ENCODE measurements at places on chromosomes 11 and 22.

DNA sequence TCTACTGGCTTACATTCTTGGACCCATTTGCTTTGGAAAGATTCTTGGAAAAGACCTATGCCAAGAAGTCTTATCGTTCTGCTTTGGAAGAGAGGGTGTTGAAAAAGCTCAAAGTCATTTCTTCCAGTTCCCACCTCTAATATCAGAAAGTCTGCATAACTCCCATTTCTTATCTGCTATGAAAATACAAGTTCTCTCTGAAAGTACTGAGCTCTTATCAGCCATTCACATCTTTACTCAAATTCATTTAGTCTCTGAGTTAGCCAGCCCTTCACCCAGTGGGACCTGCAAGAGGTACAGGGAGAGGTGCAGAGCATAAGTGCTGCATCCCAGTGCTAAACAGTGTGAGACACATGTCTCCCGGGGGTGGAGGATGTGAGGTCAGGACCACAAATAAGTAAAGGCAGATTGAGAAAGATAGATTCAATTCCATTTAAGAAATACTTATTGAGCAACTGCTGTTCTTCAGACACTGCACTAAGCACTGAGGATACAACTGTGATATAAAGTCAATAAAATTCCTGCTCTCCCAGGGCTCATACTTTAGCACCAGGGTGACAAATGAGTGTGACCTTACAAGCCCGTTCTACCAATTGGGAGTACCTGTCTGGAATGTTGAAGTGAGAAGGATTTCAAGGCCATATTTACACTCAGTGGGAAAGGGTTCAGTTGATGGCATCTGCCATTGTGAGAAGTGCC lies 76.7 kb downstream of the PISD start:
- DNase-seq = peak; percentile 25

DNA sequence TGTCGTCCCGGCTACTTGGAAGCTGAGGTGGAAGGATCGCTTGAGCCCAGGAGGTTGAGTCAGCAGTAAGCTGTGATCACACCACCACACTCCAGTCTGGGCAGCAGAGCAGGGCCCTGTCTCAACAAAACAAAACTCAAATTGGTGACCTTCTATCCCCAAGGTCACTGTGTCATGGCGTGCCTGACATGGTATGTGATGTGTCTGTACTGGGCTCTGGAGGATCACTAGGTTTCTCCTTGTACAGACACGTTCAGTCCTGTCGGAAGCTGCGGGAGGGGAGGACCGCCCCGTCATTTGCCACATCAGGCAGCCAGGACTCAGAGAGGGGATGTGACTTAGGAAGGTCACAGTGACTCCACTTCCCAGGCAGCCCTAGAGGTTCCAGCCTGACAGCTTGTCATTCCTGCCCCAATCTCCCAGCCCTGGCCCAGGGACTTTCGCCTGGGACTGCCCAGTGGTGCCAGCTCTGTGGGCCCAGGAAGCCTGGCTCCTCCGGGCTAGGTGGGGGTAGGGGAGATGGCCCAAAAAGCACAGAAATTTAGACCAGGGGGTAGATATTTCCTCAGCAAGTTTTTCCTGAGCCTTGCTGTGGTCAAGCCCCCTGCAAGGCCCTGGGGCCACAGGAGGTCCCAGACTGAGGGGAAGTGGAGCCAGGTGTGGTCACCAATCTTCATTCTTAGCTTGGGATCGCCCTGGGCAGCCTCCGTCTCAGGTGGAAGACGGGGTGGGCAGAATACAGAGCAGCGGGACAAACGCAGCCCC lies 53.2 kb downstream of the TRIOBP start:
- no peak for DNase-seq

- DNase-seq = no peak
Measured at GRCh38 chr11:101705972-101706371, 122.2 kb upstream of the TRPC6 start.

GRCh38 chr11:1842149-1843097 lies 3.6 kb downstream of the TNNI2 start:
- DNase-seq = no peak

- DNase-seq = no peak
Measured at GRCh38 chr11:102267609-102268008, 49.7 kb upstream of the BIRC3 start.

DNA sequence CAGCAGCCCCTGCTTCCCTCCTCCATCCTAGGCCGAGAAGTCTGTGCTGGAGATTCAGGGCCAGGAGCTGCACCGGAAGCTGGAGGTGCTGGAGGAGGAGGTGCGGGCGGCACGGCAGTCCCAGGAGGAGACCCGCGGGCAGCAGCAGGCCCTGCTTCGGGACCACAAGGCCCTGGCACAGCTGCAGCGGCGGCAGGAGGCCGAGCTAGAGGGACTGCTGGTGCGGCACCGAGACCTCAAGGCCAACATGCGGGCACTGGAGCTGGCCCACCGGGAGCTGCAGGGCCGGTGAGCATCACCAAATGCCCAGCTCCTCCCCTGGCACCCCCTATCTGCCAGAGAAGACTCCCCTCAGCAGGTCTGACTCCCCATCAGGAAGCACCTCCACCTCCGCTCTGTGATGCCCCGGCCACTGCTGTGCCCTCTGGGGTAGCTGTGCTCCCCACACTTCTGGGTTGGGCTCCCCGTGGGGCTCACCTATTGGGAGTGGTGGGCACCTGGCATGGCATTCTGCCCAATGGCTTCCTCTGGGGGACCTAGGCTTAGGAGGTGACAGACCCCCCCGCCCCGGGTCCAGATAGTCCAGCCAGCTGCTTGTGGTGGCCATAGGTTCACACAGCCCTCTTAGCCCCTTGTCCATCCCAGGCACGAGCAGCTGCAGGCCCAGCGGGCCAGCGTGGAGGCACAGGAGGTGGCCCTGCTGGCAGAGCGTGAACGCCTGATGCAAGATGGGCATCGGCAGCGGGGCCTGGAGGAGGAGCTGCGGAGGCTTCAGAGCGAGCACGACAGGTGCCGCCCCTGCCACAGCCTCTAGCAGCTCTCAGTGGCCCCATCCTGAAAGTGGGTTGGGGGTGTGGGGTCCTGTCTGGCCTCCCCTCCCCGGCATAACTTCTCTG lies 6.6 kb upstream of the RPS6KA4 start:
- no peak for DNase-seq

DNA sequence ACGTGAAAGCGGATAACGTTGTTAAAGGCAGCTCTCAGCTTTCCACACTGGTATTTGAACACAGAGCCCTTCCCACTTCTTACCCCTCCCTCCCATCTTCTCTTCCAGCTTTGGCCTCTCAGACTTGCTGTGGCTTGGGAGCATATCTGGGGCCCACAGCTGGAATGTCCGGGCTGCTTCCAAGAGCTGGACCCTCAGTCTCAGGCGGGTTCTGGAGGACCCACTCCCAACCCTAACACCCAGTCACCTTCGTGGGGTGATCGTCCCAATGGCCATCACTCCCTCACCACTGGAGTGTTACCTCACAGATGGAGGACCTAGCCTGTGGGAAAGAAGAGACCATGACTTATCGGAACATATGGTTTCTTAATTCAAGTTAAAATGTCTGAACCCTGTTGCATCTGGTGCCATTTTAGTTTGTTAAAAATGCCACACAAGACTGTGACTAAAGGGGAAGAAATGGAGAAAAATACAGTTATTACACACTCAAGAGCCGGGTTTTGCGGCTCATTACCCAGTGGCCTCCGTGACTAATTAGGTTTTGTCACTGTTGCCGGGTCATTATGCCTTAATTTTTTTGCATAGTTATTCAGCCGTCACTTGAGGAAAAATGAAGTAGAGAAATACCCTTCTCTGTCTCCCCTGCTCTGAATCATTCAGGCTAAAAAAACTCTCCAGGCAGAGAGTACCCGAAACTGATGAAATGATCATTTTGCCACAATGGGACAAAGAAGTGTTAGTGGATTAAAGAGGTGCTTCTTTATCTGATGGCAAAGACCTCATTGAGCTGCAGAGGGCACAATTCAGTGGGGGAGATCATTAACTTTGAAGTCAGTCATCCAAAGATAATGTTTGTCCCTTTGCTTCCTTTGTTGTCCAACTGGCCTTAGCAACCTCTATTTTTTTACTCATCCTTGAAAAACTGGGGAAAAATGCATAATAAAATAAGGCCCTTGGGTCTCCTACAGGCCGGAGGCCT lies 87.2 kb upstream of the HTATIP2 start:
- no peak for DNase-seq

GRCh38 chr22:47046411-47047065 lies 284.1 kb downstream of the TBC1D22A start:
- no peak for DNase-seq

- DNase-seq = no peak
Measured at GRCh38 chr11:2127482-2128129, 11.6 kb downstream of the IGF2 start.

Measured in activated naive CD4-positive, alpha-beta T cell treated with Interleukin-2 at 50 U/mL for 16 hours (primary cell).